HS-5 (cell line): ENCODE measurements at places on chromosomes 5 and 9.

DNA sequence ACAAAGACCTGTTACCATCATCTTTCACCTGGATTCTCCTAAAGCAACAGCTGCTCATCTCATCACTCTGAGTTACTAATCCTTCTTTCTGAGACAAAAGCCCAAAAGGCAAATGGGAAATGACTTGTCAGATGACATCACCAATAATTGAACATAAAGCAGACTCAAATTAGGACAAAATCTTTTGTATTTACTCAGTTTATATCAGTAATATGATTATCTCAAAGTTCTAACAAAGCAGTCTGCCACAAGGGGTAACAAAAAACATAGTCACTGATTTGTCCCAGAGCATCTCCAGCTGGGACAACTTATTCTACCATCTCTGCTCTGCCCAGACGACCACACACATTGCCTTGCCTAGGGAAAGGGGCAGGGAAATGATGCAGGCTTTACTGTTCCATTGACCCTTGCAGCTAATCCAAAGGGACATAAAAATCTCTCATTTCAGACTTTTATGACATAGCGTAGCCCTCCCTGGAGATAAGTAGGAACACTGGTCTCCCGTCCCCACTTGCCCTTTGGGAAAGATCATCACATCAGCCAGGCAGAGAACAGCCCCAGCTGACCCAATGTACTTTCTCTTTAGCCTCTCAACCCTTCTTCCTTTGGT lies 249.5 kb upstream of the PTGER4 start:
- no peak for DNase-seq

- no peak for DNase-seq
Measured at GRCh38 chr9:73216100-73216499, 64.4 kb downstream of the ANXA1 start.

GRCh38 chr9:36542355-36542754 lies 30.3 kb upstream of the MELK start:
- no peak for DNase-seq

- no peak for DNase-seq
Measured at GRCh38 chr5:125228363-125229070, 482.1 kb upstream of the ZNF608 start.

DNA sequence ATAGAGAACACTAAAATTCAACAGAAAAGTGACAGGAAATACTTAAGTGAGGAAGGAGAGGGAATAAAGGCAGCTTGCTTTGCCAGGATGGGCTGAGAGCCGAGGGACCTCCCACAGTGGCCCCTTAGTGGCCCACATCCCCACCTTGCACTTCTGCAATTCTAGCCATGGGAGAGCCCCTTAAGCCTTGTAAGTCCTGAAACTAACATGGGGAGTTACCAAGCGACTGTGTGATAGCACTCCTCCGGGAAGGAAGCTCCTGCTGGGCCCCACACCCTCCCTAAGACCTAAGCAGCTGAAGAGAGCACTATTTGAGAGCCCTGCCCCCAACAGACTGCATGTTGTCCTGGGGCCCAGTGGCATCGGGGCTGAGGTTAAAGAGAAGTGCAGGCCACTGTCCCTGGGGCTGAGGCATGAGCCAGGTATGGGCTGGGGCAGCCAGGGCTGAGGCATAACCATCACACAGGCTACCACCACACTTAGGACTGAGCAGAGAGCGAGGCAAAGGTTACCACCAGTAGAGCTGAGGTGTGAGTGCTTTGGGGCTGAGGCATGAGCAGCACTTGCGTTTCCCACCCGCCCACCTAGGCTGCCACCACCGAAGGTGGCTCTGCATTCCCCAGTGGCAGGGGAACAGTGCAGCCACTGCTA lies 301.8 kb upstream of the TRPC7 start:
- DNase-seq, result no peak

GRCh38 chr9:114694719-114695269 lies 12.8 kb upstream of the TEX48 start:
- no peak for DNase-seq

GRCh38 chr5:137607771-137608170 lies 108.6 kb upstream of the SPOCK1 start:
- no peak for DNase-seq

- DNase-seq, result no peak
Measured at GRCh38 chr9:90956026-90956810, 154.6 kb downstream of the SYK start.

DNA sequence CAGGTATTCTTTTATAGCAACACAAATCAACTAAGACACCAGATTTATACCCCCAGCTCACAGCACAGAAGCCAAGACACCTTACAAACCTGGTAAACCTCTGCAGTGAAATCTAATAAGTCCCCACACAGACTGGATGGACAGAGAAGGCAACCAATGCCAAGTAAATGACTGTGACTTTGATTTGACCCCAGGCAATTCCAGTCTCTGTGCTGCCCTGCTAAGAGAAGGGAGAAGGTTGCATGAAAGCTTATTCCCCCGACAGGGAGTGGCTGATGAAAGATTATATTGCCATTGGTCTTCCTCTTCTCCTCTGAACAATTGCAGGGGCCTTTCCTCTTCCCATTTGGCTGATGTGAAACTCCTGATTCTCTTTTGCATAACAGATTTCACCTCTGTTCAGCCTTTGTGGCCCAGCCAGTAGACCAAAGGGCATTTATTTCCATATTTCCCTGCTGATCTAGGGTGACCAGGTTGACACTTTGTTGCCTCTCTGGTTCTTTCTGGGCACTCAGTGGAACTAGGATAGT lies 107.6 kb downstream of the ADRB2 start:
- DNase-seq, result no peak

DNA sequence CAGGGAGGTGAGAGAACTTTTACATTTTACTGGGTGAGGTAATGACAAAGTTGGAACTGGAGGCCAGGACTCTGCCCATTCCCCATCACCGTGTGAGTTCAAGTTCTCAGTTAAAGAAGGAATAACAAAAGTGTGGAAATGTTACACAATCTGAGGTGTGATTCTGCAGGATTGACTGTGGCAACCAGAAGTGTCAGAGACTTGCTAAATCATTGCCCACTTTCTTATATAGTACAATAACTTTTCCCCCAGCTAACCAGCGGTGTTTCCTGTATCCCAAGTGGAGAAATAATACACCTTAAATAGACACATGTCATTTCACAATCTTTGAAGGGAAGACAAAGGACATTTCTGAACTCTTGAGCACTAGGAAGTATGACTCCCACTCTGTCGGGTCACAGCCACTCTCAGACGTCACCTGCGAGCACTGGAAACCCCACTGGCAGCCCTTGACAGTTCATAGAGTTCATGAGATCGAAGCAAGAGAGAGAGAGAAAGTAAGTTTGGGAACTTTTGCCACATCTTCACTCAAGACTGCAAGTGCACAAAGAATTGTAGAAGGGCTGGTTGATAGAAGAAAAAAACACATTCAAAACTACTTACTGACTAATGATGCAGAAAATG lies 28.4 kb downstream of the PAX5 start:
- no peak for DNase-seq

DNA sequence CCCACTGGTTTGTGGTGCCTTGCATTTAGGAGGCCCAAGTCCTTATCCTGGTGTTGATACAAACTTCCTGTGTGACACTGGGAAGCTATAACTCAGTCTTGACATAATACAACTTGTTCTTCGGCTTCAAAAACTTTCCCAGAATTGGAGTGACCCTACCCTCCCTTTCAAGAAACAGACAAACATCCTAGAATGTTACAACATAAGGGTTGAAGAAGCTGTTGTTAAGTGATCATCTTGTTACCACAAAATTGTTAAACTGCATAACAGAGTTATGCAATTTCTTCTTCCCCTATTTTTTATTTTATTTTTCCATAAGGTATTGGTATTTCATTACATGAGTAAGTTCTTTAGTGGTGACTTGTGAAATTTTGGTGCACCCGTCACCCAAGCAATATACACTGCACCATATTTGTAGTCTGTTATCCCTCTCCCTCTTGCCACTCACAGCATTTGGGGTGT lies 21.3 kb downstream of the TLR4 start:
- no peak for DNase-seq

DNA sequence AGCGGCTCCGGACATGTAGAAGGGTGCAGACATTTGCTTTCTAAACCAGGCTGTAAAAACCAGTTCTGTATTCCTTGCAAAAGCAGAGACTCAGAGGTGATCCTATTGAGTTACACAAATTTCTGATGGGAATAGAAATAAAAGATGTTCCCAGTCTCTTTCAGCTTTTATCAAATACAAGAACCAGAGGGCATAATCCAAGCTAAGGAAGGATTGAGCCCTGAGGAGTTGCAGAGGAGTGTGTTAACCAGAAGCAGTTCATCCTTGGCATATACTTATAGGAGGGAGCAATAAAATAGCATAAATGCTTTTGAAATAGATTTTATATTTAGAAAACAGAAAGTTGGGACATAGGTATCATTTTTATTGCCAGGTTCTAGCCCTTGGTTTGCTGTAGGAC lies 75.3 kb downstream of the KIF4B start:
- DNase-seq, result no peak

GRCh38 chr9:5193345-5193744 lies 7.9 kb upstream of the INSL6 start:
- DNase-seq, result no peak

DNA sequence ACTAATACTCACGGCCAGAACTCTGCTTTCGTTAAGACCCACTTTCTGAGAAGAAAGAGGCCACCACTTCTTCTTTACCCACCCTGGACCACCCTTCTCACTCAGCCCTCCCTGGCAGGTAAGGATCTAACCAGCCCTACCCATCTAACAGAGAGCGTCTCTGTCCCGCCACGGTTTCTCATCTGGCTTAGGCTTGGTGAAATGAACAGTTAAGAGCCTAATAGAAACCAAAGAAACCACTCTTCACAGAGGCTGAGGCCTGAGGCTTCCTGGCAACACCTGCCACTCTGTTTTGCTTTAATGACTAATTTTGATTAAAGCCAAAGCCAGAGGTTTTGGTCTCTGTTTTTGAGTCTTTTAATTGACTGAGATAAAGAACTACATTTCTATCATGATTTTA lies 354.1 kb upstream of the SLC30A5 start:
- DNase-seq, result no peak

DNA sequence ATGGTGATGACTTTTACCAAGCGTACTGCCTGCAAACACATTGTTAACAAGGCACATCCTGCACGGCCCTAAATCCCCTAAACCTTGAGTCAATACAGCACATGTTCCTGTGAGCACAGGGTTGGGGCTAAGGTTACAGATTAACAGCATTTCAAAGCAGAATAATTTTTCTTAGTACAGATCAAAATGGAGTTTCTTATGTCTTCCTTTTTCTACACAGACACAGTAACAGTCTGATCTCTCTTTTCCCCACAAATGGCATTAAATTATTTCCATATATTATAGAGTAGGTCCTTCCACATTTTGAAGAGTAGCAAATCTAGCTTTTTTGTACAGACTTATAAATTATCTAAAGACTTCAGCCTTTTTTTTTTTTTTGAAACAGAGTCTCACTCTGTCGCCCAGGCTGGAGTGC lies 1.6 kb upstream of the TMEM141 start:
- DNase-seq, result no peak

DNA sequence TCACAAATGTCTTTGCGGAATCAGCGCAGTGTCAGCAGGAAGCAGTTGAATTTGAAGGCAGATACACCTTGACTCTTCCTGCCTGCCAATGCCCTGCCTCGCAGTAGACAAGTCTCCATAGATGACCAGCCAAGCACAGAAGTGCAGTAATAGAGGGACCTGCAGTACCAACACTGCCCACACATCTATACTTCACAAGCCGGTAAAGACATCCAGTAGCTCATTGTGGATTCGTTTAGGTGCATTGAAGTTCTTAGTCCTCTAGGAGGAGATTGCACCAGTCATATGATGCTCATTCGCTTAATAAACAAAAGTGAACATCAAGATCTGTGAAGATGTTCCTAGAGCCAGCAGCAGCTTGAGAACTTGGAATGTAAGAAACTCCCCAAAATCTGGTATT lies 7.1 kb upstream of the IFNA2 start:
- no peak for DNase-seq

GRCh38 chr5:115490596-115490995 lies 54.0 kb downstream of the FEM1C start:
- DNase-seq, result no peak

DNA sequence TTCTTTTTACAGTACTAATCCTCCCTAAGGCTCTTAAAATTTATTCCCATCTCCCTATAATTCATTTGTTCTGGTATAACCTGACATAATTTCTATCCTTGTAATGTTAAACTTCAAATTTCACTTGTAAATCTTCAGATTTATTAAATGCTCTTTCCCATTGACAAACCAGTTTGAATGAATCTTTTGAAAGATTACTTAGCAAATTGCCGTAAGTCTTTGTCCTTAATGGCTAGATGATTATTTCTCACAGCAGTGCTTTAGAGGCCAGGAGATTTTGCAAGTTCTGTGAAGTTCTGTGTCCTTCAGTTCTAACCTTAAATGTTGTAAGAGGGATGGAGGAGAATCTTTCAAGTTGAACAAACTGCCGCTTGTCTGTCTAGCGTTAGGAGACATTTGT lies 4.2 kb downstream of the SLC44A1 start:
- no peak for DNase-seq

DNA sequence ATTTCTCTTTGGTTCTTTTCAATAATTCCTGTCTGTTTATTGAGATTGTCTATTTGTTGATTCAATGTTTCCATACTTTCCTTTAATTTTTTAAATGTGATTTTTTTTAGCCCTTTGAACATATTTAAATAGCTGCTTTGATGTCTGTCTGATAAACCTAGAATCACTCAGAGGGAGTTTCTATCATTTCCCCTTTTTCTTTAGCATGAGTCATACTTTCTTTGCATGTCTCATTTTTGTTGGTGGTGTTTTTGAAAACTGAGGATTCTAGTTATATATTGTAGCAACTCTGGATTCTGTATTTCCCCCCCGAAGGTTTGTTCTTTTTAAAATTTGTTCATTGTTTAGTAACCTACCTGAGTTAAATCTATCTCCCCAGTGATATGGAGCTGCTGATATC lies 24.2 kb upstream of the ZNF618 start:
- DNase-seq, result no peak

DNA sequence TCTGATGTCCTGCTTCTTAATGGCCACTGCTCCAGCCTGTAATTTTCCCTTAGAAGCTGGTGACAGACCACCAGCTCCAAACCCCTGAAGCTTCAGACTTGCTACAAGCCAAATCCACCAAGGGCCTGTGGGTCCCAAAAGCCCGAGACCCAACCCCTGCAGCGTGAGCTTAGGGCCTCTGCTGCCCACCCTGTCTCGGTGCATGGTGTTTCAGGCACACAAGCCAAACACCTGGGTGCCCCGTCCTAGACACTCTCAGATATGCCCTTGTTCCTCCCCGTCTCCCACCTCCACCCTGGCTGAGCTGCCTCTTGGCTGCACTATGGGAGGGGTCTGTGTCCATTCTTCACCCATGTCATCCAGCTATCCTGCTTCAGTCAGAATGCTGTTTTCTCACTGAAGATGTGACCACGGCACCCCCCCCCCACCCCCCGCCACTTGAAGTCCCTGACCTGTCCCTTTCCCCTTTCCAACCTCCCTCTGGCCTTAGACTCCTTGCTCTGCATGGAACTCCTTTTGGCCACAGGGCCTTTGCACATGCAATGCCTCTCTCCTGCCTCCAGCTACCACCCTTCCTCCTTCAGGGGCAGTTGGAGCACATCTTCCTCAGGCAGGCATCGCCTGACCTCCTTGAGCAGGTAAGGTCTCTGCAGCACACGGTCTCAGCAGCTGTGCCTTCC lies 55.8 kb downstream of the ZNF354C start:
- DNase-seq, result no peak
